NCI-H748 treated with DMSO at 0.1 percent for 48 hours (cell line): ENCODE measurements at places on chromosomes 3 and 15.

DNA sequence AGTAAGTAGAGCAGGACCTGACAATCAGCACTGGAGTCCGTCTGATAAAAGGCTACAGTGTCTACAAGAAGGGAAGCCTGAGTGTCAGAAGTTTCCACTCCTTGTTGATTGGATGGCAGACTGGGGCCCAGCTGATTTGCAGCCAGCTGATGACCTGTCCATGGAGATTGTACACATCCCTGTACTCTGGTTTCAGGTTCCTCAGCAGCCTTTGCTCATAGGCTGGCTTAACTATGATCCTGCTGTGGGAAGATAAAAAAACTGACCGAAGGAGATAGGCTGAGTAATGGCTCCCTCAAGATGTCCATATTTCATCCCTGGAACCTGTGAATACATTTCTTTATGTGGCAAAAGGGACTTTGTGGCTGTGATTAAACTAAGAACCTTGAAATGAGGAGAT is 11.7 kb upstream of the LACTB start:
- DNase-seq = no peak

DNA sequence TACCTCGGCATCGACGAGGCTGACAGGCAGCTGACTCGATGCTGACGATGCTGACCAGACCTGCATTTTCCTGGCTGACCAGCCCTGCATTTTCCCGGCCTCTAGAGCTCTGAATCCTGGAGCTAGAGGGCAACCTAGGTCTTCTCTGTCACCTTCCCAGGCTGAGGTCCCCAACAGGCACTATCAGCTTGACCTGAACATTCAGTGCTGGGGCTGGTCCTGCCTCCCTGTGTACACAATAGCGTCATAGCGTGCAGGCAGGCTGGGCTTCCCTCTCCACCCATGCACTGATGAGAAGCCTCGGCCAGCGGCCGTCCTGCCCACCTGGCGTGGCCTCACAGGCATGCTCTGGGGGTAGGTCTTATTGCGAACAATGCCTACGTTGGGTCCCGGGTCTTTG is 62.3 kb upstream of the SNRPA1 start:
- DNase-seq = no peak

DNA sequence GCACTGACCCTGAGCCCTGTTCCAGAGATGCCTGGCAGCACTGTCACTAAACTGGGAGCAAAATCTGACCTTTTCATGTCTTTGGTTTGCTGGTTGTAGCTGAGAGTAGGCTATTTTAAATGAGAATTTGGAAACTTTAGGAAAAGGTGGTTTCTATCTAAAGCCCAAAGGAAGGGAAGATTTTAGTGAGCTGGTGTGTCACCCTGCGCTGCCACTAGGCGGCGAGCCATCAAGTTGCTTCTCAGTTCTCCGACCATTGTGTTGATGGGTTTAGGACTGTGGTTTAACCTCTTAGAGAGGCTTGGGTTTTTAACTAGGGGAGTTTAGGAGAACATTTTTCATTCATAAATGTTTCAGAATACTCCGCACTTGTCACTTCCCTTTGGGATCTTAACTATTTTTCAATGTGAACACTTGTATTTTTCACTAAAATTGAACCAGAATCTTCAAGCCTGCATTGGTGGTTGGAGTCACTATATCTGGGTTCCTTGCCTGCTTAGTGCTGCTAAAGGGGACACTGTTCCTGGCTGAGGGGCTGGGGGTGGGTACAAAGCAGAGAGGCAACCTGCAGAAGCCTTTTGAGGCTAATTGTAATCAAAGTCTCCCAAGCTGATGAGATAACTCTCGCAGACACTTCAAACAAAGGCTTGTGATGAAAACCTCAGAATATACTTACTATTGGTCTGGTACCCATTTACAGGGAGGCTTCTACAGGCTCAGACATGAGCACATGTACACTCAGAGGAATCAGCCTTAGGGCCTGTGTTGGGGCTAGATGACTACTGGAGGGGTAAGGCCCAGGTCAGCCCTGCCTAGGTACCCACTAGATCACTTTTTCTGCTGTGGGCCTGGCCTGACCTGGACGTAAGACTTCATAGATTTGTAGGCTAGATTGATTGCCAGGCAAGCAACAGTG is 16.8 kb downstream of the EXOSC7 start:
- no peak for DNase-seq

DNA sequence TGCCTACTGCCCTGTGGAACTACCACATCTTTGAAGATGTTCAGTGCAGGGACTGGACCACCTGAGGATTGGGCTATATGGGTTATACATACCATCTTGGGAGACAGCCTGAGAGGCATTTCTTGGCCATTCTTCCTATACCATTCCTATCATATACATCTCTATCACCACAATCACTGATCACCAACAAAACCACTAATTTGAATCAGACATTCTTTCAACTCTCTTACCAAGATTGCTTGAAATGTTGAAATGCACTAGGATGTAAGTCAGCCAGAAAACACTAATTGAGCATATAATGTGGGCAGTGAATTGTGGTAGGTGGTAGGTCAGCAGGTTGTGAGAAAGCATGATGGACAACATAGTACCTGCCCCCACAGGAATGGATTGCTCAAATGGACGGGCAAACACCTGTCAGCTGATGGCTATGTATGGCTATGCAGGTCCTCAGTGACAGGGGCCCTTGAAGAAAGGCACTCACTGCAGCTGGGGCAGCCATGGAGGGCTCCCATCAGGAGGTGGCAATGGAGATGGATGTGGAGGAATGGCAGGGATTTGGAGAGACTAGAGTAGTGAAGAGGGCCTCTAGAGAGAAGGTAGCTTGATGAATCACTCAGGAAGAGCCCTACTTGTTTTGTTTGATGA is 49.1 kb downstream of the AMOTL2 start:
- DNase-seq = no peak

GRCh38 chr3:195739561-195740111 is 18.9 kb downstream of the MUC20 start:
- no peak for DNase-seq

DNA sequence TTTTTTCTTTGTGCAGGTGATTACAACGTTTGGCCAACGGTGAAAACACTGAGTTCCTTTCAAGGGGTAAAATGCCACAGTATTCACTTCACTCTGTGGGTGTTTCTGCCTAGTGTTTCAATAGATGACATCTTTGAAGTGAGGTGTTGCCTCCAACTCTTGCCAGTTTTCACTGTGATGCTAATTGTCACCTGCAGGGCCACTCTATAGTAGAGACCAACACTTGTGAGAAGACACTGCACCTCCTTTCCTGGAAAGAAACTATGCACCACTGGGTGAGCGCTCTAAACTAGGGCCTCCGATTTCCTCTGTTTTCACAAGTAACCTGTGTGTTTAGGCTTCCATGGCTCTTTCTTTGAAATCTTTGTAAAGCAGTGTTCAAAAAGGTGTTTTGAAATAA is 98.3 kb downstream of the THRB start:
- DNase-seq = no peak
